Cerebellum (tissue), 4 donors: ENCODE measurements at places on chromosomes 7 and 10. TPM values are rescaled to one million over a fixed set of nuclear protein-coding genes. Genes with fewer than 3 reads are reported as not detected.
A peak's percentile ranks its signal among the peaks of the same experiment; 100 is the strongest.

DNA sequence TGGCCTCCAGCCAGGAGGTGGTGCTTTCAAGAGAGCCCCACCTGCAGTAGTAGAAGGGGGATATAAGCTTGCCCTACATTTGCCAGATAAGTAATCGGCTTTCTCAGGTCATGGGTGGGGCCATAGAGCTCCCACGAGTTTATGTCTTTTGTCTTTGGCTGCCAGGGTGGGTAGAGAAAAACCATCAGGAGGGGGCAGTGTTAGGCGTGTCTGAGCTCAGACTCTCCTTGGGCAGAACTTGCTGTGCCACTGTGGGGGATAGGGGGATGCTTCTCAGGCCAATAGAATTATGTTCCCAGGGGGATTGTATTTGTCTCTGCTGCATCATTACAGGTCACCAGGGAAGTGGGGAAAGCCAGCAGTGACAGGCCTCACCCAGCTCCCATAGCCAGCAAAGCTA is 12.3 kb upstream of the MRPS33 start:
- no peak for DNase-seq

DNA sequence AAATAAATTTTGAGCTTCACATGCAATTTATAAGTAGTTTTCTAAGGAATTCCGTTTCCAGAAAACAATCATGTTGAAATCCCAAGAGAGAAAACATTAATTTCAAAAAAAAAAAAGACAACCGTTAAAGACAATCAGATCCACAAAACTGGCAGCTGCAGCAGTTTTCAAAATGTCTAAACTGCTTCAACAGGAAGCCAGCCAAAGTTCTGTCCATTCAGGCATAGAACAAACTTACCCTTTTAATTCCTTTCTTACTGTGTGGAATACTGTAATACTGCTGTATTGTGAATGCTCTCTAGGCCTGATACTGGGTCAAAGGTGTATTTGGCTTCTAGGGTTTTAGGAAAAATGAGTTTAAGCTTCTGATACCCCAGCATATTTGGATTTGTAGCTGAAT is 31.6 kb downstream of the HOXA1 start:
- DNase-seq: no peak

CCDC126 gene
- 27.4 TPM for total RNA-seq

GRCh38 chr7:155343661-155344121 is 46.0 kb downstream of the INSIG1 start:
- DNase-seq: no peak

- DNase-seq: peak; percentile 69
These were observed 74.7 kb downstream of the CACNB2 start for GRCh38 chr10:18214691-18215563.

- no peak for DNase-seq
These were observed 205.6 kb downstream of the DYNC1I1 start for GRCh38 chr7:95977994-95978393.
